ENCODE measurements at places on chromosomes 12 and 14.
A peak's percentile ranks its signal among the peaks of the same experiment; 100 is the strongest.

- no peak for DNase-seq
These were observed 65.5 kb downstream of the FBXO34 start for GRCh38 chr14:55336691-55337090.

DNA sequence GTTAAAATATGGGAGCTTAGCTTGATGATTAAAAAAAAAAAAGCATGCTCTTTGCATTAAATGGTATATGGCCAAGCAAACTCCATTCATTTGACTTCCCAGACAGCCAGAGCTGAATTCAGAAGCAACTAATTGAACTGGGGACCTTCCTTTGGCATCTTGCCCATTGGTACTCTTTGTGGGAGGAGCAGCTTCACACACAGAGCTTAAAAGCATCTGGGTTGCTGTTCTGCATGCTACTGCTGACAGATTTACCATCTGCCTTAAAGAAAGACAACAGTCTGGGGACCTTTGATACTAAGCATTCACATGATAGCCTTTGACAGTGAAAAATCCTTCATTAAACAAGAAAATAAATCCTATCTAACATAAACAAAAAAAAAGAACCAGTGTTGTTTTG, 977.9 kb downstream of the TMTC2 start:
- DNase-seq, result no peak

DNA sequence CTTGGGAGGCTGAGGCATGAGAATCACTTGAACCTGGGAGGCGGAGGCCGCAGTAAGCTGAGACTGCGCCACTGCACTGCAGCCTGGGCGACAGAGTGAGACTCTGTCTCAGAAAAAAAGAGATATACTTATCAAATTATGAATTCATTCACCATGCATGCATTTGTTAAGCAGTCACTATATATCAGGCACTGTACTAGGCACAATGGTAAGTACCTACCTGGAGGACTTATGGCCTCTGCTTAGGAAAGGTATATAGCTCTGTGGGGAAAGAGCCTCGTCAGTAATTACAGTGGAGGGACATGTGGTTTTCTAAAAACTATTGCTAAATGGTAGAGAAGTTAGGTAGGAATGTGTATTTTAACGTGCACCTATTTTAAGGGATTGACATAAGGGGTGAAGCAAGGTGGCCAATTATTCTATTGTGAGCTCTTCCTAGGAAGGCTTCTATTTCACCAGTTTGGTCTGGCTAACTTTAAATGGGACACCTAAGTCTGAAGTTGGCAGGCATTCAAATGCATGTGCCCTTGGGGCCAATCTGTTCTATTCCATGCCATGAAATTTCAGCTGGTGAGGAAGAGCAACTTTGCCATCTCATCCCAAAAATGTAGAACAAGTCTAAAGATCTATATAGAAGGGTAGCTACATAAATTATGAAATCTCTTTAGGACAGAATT, 15.0 kb downstream of the TCP11L2 start:
- no peak for DNase-seq

- no peak for DNase-seq
These were observed 334.7 kb downstream of the DPF3 start for GRCh38 chr14:72559202-72559601.

DNA sequence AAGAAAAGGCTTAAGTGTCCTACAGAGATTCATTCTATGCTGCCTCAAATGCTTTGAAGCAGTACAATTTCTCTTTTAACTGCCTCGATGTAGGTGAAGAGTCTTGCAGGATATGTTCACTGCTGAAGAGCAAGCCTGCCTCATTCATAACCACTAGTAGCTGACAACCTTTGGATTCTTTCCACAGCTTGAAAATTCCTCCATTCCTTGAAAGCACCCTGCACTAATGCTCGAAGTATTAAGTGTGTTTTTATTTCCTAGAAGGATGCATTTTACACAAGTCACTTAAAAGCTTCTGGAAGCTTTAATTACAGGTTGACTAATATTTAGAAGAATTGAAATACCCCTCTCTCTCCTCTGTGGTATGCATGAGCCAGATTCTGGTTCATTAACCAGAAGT, 429.4 kb downstream of the DIO2 start:
- peak; percentile 53 for DNase-seq

GRCh38 chr14:104974146-104974541, 4.0 kb downstream of the AHNAK2 start:
- no peak for DNase-seq

- DNase-seq, result no peak
These were observed at the start of gene TESPA1 for GRCh38 chr12:54984658-54985376. TESPA1 (minus strand) TSS chr12:54984762; CDS start chr12:54974562, 10,200 bp downstream.

DNA sequence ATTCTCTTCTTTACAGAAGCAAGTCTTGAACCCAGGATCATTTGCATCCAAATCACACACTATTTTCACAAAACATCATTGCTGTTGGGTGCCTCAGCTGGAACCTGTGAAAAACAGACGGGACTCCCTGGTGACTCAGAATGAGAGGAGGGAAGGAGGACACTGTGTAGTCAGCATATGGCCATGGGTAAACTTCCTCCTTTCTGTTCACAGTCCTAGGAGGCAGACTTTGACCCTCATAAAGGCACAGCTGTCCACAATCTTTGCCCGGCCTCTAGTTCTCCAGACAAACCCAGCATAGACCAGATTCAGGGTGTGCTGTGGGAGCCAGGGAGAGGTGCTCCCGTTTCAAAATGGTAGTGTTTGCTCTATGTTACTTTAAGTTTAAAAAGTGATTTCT, 62.0 kb downstream of the DYRK2 start:
- no peak for DNase-seq

GRCh38 chr14:94376108-94376975, 12.1 kb downstream of the SERPINA1 start:
- no peak for DNase-seq

- no peak for DNase-seq
These were observed 134.3 kb downstream of the PLXNC1 start for GRCh38 chr12:94282675-94283074.

- no peak for DNase-seq
These were observed 29.5 kb upstream of the CISTR start for GRCh38 chr12:53781228-53781801.

- DNase-seq, result no peak
These were observed at the start of gene PAPLN for GRCh38 chr14:73237219-73237785. PAPLN (plus strand) TSS chr14:73237506; CDS start chr14:73239779, 2,273 bp downstream.

DNA sequence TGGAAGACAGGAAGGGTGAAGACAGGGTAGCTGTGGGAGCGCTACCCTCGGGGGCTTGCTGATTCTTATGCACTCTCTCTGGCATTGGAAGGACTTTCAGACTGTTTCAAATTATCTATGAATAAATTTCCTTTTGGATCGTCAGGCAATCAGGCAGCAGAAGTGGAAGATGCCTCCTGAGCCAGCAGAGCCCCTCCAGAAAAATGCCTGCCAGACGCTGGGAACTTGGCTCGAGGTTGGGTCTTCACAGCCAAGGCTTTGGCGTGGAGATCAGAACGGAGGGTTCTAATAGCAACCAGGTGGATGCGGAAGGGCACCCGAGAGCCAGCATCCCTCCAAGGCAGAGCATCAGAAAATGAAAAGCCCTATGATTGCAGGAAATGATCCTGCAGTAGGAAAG, 119.2 kb upstream of the RFLNA start:
- DNase-seq, result no peak

GRCh38 chr12:26769611-26770010, 63.4 kb downstream of the ITPR2 start:
- DNase-seq, result no peak

DNA sequence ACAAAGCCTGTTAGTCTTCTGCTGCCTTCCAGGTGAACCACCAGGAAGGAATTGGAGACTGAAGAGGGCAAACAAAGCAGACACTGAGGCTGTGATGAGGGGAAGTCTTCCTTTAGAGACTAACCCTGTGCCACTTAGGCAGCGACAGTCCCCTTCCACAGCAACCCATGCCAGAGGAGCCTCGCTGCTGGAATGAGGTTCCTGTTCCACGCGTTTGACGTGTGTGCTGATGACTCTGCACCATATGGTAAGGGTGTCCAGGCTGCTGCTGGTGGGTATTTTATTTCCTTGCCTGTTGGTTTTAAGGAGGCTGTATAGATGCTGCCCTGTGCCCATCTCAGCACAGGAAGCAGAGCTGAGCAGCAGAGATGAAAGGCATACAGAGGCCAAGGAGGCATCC, 361.9 kb upstream of the FKBP4 start:
- no peak for DNase-seq

GRCh38 chr14:69285661-69286255, 25.8 kb downstream of the GALNT16 start:
- DNase-seq, result no peak

GRCh38 chr14:24279301-24280186, 8.1 kb upstream of the RABGGTA start:
- no peak for DNase-seq

DNA sequence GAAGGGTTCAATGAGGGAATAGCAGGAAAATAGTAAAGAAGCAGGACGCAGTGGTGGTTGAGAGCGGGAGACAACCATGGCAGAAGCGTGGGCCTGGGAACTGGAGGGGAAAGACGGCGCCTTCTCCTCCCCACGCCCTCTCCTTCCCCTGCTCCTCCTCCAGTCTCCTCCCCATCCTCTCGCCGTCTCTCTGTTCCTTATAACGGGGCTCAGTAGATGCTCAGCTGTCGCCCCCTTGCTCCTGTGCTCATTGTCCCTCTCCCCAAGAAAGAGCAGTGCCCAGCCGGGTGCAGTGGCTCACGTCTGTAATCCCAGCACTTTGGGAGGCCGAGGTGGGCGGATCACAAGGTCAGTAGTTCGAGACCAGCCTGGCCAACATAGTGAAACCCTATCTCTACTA, 142.0 kb downstream of the BCL11B start:
- DNase-seq, result no peak

DNA sequence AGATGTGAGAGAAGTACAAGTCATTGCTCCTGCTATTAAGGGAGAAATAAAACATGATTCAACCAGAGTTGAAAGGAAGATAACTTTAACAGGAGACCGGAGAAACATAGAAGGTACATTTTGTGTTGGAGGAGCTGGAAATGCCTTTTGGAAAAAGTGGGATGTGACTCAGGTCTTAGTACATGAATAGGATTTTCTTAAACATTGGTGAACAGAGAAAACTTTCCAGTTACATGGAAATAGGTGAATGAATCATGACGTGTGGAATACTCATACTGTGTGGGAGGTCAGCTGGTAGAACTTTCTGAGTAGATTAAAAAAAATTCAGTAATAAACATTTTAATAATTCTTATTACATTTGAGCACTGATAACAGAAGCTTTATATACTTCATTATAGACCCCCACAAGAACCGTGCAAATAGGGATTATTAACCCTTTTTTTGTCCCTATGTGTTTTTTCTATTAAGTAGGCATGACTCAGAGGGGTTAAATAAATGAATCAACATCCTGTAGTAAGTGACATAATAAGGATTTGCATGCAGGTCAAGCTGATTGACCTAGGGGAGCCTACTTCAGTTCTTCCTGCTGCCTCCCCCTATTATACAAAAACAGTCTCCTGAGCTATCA, 710.5 kb downstream of the NOVA1 start:
- DNase-seq, result no peak

DNA sequence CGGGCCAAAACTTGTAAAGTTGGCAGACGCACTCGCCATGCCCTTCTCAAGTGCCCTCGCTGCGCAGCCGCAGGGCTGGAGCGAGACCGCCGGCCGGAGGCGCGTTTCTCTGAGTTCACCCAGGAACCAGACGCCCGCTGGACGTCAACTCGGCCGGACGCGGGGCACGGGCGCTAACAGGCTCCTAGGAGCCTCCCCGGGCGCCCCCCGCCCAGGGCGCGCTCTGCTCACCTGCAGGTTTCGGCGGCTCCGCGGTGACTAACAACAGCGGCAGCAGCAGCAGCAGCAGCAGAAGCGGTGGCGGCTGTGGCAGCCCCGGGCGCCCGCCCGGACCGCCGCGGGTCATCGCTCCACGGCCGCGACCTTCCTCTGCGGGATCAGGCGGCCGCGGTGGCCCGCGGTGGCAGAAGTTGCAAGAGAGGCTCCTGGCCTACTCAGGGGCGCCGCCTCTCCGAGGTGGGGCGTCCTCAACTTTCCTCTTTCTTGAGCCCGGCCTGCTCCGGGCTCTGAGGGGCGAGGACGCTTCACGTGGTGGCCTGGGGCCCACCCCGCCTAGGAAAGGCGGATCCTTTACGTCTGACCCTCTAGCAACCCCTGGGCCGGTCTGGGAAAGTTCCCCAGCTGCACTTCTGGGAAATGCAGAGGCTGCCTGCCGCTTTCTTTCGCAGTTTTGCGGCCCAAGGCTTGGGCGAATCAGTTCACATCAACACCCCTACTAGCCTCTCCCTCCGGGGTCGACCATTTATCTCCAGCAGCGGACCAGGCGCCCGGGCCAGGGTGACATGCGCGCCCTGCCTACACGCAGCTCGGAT, at the start of gene PLBD1:
PLBD1 (minus strand) TSS at position 533 of the 812 bp plus-strand sequence; CDS start at position 346, 187 bp downstream.
- DNase-seq, result no peak

- no peak for DNase-seq
These were observed 4.6 kb downstream of the CLMN start for GRCh38 chr14:95315156-95315555.

GRCh38 chr14:34211732-34212131, 250.3 kb downstream of the SPTSSA start:
- DNase-seq, result no peak

- DNase-seq, result no peak
These were observed 39.7 kb downstream of the FOS start for GRCh38 chr14:75318353-75318752.

GRCh38 chr12:130162267-130162666, at the start of gene FZD10:
FZD10 (plus strand) TSS chr12:130162464; CDS start chr12:130162943, 479 bp downstream.
- no peak for DNase-seq

- no peak for DNase-seq
These were observed 800.5 kb downstream of the NRXN3 start for GRCh38 chr14:78970677-78971076.

GRCh38 chr14:96782436-96782835, 14.7 kb upstream of the VRK1 start:
- DNase-seq, result no peak

DNA sequence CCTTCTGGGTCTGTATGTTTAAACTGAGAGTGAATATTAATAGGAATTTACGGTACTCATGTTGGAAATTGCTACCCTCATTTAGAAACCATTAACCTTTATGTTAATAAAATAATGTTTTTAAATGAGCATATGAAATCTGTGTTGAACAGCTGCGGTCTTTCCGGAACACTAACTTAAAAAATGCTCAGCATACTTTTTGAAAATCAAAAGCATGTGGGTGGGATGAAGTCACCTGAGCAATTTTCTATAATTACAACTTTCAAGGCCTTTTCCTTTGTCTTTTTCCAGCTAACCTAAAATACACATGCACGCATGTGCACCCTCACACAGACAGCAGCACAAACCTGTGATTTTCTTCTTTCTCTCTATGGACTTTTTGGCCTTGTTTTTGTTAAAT, 39.8 kb downstream of the BORCS5 start:
- no peak for DNase-seq

DNA sequence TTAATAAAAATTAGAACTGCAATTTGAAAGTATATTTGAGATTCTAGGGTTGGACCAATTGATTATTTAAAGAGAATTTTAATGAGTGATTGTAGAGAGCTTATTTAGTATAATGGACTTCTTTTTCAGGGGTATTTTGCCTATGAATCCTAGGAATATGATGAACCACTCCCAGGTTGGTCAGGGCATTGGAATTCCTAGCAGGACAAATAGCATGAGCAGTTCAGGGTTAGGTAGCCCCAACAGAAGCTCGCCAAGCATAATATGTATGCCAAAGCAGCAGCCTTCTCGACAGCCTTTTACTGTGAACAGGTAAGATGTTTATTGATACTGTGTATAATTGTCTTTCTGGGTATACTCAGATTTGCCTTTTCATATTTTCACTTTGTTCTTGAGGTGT, 35.9 kb upstream of the KCNMB4 start:
- no peak for DNase-seq

- DNase-seq, result no peak
These were observed 22.0 kb upstream of the TMED10 start for GRCh38 chr14:75198291-75198933.

- no peak for DNase-seq
These were observed 259.4 kb downstream of the PRKD1 start for GRCh38 chr14:29668201-29668600.

GRCh38 chr12:43210485-43211192, 341.4 kb downstream of the ADAMTS20 start:
- DNase-seq, result no peak

Measured in AG04449 (cell line).